ENCODE measurements at places on chromosomes 7 and 10.
A peak's percentile ranks its signal among the peaks of the same experiment; 100 is the strongest.

DNA sequence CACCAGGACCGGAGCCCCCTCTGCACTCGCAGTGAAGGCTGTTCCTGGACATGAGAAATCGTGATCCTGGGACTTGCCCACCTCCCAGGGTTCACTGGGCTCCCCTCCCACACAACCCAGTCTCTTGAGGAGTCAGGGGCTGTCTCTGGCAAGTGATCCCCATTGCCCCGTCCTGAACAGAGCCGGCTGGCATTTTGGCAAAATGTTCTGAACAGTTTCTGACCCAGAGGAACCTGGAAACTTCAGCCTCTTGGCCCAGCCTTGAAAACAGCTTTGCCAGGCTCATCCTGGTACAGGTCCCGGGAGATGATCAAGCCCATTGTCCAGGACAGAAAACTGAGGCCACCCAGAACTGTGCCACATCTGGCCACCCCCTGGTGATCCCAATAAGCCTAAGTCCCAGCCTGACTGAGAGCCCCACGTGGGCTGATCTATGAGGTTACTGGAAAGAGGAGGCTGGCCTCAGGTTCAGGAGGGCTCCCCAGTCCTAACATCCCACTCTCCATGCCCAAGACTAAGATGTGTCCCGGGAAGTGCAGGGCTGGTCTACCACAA lies 115.7 kb downstream of the OAT start:
- no peak for DNase-seq

DNA sequence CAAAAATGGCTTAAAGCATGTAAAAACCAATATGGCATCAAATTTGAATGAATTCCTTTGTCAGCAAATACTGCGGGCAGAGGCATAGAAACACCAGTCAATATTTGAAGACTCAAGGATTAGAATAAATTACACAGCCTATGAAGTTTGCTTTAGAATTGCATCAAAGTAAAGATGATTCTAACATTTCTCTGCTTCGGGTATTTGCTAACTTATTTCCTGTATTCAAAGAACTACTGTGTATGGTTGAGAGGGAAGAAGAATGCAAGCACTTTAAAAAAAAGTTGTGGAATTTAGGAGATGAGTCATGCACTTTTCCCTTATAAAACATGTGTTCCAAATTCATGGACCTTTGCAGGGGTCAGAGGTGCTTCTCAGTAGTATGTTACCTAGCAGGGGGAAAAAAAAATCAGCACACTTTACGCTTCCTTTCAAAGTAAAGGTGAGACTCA lies 90.1 kb downstream of the PIP4K2A start:
- peak; percentile 78 for DNase-seq

DNA sequence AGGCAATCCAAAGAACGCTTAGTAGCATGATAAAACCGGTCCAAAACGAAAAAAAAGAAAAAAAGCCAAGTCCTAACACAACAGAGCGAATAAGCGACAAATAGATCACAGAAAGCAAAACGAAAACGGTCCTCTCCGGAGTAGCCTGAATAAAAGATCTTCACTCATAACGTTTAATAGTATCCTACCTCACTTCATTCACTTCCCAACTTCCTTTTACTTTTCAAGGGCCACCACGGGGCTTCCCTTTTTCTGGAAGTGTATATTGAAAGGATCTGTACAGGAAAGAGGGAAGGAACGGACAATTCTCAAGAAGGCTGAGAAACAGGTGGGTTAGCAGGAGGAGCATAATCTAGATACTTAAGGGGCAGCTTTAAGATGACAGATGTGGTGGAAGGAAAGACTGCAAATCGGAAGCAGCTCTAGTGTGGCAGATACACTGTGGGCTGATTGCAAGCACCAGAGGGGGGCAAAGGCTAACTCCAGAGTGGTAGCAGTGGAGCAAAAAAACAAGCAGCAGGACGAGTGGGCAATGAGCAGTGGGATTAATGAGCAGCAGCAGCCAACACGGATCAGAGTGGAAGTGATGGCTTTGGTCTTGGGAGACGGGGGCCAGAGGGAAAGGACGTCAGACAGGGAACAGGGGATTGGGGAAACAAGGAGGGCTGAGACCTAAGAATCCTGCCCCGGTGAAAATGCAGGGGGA lies 866 bp downstream of the CNOT4 start:
- peak; percentile 19 for DNase-seq

DNA sequence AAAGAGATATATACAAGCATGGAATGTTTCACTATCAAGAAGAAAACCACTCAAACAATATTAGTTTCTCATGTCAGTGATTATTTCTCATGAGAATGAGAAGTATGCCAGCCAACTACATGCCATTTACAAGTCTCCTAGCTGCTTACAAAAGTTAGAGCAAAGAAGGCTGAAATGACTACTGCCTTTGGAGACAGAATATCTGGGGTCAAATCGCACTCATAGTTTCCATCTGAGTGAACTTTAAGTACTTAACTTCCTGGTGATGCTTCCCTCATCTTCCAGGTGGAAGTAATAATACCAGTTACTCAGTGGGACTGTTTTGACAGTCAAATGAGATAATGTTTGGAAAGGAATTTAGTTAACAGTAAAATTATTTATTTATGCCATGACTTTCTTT lies 42.0 kb upstream of the RHOBTB1 start:
- DNase-seq: no peak

GRCh38 chr10:72164617-72165016 lies 51.2 kb upstream of the ANAPC16 start:
- DNase-seq: no peak

DNA sequence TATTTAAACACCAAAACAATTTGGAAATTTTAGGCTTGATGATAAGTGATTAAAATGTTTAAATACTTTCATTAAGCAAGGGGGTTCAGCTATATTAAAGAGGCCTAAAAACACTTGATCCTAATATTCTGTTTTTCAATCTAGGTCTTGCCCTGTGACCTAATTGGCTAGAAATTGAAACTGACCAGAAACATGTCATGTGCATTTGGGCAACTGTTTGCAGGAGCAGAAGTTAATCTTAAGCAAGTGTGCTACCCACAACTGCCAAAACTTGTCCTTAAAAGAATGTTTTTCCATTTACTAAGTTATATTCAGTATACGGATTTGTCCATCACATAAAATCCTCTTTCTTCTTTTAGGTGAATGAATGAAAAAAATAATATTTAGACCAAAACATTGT lies 167.3 kb downstream of the PPP1R3A start:
- no peak for DNase-seq

- DNase-seq: no peak
Measured at GRCh38 chr10:110363572-110364411, 59.1 kb upstream of the SMNDC1 start.

- DNase-seq: no peak
Measured at GRCh38 chr10:22719406-22720042, 5.1 kb upstream of the PIP4K2A start.

- peak; percentile 55 for DNase-seq
Measured at GRCh38 chr10:48406204-48406603, 99.7 kb downstream of the MAPK8 start.

DNA sequence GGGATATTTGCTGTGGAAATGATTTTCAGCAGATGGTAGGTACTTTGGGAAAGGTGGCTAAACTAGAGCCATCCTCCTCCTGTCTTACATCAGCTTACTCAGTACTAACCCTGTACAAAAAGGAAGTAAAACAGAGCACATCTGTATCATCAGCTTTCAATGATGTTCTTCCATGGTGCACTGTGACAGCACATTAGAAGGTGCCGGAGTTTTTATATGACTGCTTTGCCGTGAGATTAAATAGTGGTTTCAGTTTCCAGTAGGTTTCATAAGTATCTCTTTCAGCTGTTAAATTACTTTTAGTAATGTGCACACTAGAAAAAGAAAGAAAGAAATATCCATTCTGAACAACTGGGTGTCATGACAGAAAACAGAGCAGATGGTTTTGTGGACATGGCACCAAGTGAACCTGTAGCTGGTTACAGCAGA lies 86.5 kb downstream of the ARID5B start:
- DNase-seq: no peak

DNA sequence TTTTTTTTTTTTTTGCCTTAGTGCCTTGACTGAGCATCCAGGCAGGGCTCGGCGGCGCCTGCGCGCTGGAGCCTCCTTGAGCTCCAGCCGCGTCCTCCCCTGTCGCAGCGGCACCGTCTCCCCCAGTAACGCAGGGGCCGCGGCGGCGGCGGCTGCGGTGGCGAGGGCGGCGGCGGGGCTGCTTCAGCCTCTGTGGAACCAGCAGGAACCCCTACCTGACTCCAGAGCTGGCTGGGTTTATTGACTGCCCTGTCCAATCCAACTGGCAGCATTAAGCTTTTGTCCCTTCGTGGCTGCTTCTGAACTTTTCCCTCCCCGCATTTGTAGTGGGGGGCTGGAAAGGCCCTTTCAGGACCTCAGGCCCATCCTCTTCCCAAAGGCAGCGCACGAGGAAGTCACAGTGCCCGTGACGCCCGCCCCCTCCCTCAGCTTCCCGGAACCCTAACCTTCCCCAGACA lies at the start of gene GPR85:
TSS of gene GPR85 (minus strand) at position 397 of the 458 bp plus-strand sequence. CDS start 2,106 bp downstream, outside the sequence.
- peak; percentile 62 for DNase-seq

DNA sequence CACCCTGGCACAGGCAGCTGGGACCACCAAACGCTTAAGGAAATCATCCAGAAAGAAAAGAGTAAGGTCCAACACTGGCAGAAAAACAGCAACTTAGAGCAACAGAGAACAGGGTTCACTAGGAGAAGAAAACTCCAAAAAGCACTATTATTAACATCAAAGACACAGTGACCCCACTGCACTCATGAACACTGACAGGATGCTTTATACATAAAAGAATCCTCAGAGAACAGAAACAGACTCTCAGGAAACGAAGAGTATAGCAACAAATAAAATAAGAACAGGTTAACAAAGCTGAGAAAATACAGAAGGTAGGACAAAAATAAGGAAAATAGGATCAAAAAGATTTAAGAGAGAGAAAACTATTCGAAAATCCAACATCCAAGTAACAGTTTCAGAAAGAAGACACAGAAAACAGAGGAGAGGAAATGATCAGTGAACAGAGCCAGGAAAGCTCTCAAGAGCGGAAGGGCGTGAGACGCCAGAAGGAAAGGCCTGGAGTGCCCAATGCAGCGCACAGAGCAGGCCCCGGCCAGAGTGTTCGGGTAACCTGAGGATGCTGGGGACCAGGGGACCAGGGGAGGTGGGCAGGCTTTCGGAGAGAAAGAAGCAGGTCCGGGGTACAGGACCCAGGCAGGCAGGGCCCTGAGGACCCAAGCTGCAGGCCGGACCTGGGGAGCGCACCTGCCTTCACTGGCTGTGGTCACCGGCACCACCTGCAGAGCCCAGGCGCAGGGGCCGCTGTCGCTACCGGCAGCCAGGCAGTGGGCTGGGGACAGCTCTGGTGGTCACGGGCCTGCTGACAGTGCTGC lies 258.2 kb downstream of the MAD1L1 start:
- DNase-seq: no peak

GRCh38 chr10:74529205-74529604 lies 297.2 kb upstream of the KAT6B start:
- DNase-seq: no peak

GRCh38 chr7:135174941-135175340 lies 4.4 kb upstream of the CYREN start:
- DNase-seq: no peak

GRCh38 chr10:116385994-116386809 lies 41.4 kb upstream of the PNLIPRP3 start:
- DNase-seq: peak; percentile 24

DNA sequence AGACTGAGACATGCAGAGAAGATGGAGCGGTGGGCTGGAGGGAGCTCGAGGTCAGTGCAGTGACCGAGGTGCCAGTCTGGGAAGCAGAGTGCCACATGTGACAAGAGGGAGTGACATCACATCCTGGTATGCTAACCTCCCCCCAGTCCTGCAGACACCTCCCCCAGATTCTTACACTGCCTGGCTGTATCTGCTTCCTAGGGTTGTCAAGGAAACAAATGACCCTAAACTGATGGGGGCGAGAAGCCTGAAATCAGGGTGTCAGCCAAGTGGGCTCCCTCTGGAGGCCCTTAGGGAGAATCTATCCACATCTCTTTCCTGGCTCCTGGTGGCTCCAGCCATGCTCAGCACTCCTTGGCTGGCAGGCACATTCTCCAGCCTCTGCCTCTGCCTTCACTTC lies 316.1 kb upstream of the ZMIZ1 start:
- DNase-seq: peak; percentile 13

DNA sequence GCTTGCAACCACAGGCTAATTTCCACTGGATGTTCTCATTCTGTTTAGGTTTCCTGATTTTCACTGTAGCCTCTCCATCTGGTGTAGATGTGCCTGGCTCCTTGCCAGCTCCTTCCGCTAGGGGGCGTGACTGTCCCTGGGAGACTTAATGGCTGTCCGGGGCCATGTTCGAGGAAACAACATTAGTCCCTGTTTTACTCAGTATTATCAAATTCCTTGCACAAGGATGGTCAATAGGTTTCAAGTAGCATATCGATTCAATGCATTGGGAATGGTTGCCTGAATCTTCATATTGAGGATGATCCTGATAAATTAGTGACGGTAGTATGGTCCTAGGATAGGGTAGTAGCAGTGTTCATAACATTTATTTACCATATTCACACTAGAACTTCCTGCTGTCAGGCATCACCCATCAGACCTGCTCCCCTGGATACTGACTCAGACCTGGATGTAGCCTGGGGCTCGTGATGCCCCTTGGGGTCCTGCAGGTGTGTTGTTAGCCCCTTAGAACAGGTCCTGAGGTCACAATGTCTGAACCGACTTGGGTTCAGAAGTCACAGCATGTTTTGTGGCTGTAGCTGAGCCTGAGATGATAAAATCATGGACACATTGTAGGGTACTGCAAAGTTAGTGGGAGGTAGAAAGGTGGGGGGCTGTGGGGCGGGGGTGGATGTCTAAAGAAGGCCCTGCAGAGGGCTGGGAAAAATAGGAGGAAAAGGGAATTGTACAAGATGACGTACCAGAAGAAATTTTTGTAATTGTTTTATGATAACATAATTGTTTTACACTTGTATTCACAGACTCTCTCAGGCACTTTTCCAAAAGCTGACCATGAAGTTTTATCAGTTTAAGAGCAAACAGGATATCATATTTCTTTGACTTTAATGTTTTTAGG lies 8.9 kb upstream of the EXOC6 start:
- peak; percentile 44 for DNase-seq

DNA sequence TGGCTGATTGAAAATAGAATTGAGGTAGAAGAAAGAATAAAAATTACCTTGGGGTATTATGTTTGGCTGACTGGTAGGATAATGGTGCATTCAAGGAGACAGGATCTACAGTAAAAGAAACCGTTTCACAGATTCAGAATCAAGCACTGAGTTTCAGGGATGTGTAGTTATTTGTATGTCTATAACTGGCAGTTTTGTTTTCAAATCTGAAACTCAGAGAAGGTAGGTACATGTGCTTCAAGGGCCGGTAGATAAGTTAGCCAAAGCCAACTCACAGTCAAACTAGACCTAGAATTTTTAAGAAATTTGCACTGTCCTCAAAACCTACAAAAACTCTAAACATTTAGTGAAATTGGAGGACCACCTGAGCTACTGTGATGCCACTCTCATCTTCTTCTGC lies 191.5 kb downstream of the FOXP2 start:
- no peak for DNase-seq

DNA sequence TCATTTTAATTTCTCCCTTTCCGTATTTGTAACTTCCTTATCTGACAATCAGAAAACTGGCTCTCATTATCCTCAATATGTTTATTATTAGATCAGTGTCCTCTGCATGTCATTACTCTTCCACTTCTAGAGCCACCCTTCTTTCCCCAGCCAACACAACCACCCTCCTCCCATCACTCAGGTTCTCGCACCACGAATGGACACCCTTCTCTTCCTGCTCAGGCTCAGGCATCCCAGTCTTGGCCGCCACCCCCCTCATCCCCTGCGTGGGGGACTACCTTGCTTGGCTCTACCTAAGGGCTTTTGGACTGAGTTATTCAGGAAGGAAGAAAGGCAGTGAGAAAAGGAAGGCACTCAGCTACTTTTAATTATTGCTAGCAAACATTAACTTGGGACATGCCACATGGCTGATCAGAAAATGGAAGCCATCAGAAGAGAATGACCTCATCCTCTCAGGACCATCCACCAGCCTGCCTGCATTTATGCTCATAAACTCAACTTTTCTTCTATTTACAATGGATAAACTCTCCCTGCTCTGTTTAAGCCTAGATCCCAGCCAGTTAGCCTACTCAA lies 199.9 kb upstream of the PLXNA4 start:
- no peak for DNase-seq
